GM23248 (cell line): ENCODE measurements at places on chromosomes 1 and 21. TPM values are rescaled to one million over a fixed set of nuclear protein-coding genes. Genes with fewer than 3 reads are reported as not detected.
A peak's percentile ranks its signal among the peaks of the same experiment; 100 is the strongest.

DNA sequence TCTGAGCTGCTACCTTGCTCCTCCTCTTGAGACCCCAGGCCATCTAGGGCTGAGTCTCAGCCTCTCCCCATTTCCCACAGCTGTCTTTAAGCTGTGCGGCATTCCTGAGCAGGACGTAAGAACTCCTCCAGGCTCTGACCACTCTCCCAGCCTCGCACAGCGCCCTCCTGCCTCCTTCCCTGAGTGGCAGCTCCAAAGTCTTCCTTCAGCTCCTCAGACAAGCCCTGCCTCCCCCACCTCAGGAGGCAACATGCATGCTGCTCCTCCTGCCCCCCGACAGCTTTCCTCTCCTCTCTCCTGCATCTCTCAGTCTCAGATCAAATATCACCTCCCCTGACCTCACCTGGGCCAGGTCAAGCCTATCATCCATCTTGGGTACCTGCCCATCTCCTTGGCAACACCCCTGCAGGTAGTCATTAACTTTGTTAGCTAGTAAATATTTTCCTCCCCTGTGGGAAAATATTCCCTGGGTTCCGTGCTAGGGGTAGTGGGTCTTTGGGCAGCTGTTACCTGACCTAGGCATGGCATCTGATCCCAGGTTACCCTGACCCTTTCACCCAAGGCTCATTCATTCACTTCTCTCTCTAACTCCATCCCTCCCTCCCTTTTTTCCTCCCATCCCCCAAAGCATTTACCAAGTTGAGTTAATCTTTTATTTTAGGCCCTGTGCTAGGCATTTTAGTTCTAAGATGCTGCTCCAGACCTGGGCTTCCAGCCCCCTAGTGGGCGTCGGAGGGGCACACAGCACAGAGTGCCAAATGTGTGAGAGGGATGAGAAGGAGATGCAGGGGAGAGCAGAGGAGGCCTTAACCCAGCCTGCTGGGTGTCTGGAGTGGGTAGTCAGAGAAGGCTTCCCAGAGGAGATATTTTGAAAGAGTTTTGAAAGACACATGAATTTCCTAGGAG is 419.9 kb downstream of the PTPRU start:
- H3K36me3 ChIP-seq: no peaks in the 10 kb centered on the region
- no peak overlapping the region for H3K4me3 ChIP-seq
- peaks cover 6% of the 10 kb centered on the region; the same call in 1 of the 2 replicates for H3K4me1 ChIP-seq
- 0 out of 2 replicates have a peak, but pooled peaks cover 3% of the 10 kb centered on the region for H3K27me3 ChIP-seq
- no peak overlapping the region for H3K27ac ChIP-seq

GRCh38 chr1:29667951-29668350 is 431.6 kb downstream of the PTPRU start:
- H3K27me3 ChIP-seq: peaks cover 9% of the 10 kb centered on the region; the same call in 1 of the 2 replicates
- DNase-seq: no peak
- no peak overlapping the region for H3K27ac ChIP-seq
- H3K4me3 ChIP-seq: no peak overlapping the region
- H3K36me3 ChIP-seq: no peaks in the 10 kb centered on the region

COL24A1 gene
- total RNA-seq: 0.22 and 0.25 TPM in 2 replicates

NPHP4 gene
- total RNA-seq: 4.0 and 7.8 TPM in 2 replicates

GRCh38 chr1:221874285-221875003 is 132.6 kb upstream of the DUSP10 start:
- peak overlapping the region; percentile 61 for H3K27ac ChIP-seq
- no peaks in the 10 kb centered on the region for H3K27me3 ChIP-seq
- H3K36me3 ChIP-seq: no peaks in the 10 kb centered on the region
- DNase-seq: peak; percentile 75

DNA sequence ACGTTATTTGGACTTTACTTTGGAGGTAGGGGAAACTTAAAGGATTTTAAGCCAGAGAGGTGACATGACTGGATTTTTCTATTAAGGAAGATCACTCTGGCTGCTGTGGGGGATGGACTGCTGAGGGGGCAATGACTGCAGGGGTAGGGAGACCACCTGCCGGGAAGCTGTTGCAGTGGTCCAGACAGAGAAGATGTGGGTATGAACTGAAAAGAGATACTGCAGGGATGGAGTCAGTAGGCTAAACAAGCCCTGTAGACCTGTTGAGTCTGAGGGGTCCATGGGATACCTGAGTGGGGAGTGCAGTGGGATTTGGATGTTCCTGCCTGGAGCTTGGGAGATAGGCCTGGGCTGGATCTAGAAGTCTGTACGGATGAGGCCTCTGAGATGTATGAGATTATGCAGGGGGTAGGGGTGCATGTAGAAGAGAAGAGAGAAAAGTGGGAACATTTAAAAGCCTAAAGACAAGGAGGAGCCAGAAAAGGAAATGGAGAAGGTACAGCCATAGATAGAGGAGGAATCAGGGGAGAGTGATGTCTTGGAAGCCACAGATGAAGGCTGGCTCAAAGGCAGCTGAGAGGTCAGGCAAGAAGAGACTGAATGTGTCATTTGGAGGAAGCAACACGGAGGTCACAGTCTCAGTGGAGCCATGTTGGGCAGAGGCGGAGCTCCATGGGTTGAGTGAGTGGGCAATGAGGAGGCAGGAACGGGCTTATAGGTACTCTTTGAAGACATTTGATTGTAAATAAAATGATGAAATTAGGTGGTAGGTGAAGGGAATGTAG is 25.9 kb upstream of the KCNA2 start:
- no peaks in the 10 kb centered on the region for H3K4me1 ChIP-seq
- no peaks in the 10 kb centered on the region for H3K36me3 ChIP-seq
- H3K27ac ChIP-seq: no peak overlapping the region
- no peak overlapping the region for H3K4me3 ChIP-seq

CSF3R gene
- total RNA-seq: not detected in 2 replicates

GNAT2 gene
- not detected in 2 replicates for total RNA-seq

DNA sequence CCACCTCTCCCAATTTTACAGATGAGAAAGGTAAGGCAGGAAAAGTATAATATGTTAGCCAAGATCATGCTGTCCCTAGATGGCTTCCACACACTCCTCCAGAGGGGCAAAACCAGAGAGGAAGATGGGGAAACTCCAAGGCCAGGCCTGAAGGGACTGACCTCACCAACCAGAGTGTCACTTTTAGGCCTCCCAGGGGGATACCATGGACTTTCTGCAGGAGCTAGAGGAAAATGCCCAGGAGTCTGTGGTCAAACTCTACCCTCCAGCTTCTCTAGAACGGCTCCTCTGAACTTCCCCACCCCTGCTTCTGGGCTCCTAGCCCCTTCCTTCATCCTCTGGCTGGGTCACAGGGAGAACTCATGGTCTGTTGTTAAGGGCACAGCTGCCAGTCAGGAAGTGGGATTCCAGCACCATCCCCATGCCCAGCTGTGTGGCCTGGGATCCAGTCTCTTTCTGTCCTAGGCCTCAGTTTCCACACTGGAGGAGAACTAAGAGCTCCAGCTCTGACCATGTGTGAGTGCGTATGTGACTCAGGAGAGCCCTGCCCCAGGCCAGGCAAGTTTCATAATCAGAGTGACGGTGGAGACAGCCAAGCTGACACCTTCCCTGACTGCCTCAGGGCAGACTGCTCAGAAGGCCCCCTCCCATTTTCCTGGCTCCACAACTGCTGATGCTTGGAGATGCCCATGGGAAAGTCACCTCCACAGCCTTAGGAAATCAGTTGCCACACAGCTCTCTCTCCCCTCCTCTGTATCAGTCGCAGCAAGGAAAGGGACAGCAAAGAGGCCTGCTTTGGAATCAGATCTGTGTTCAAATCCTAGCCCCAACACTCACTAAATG is 1.9 kb downstream of the IGSF8 start:
- no peaks in the 10 kb centered on the region for H3K27me3 ChIP-seq
- DNase-seq: peak; percentile 90
- H3K27ac ChIP-seq: peak overlapping the region; percentile 63
- H3K36me3 ChIP-seq: no peaks in the 10 kb centered on the region
- no peak overlapping the region for H3K4me3 ChIP-seq
- H3K4me1 ChIP-seq: peaks cover 26% of the 10 kb centered on the region; the same call in 1 of the 2 replicates
